ENCODE measurements at places on chromosomes 11 and 22.

DNA sequence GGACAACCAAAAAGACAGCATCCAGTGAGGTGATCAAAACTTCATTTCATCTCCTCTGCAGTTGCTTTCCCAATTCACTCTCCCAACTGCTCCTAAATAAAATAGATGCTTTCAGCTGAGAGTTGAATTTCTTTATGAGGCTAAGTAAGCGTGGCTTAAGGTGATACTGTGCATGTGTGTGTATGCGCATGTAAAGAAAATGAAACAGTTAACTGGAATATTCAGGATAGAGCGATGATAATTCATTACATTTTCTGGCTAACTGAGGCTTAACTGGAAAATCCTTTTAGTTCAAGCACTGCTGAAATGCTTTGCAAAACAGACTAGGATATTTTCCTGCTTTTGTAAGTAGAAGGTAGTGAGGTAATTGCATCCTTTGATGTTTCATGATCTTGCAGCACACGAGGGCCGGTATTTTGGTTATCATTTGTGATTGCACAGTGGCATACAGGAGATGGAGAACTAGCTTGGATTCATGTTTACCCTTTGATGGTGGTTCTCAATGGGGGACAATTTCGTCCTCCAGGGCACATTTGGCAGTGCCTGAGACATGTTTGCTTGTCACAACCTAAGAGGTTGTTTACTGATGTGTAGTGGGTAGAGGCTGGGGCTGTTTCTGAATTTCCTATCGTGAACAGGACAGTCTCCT is 71.2 kb downstream of the ZBTB16 start:
- DNase-seq: no peak

DNA sequence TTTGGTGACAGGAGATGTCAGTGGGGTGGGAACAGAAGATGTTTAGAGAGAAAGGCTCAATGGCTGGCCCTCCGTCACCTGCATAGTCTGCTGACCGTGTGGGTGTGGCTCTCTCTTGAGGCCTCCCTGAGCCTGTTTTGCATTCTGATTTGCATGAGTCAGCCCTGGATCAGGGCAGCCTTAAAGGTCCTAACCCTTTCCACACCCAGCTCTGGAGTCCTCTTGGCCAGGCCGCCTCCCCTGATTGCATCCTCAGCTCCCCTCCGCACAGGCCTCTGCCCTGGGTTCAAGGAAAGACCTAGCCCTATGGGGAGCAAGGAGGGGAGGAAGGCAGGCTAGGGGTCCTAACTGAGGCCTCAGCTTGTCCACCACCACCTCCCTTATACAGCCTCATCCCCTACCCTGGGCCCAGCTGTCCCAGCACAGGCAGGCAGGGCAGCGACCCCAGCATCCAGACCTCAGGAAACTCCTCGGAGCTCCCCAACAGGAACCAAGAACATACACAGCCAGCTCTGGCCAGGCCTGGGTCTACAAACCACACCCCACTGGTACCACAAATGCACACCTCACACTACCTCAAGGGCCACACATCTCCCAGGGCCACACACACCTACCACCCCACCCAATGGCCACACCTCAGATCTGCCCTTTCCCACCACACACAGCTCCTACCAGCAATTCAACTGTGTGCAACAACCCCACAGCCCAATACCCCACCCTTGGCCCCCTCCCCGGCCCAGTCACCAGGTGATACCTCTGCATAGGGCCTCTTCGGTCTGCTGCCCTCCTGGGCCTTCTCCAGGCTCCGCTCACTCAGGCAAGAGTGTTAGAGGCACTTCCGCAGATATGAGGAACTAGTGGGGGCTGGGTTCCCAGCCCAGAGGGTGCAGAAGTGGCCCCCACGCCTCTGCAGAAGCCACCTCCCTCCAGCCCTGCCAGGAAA is 13.7 kb downstream of the ARAP1 start:
- DNase-seq: peak; percentile 73

GRCh38 chr11:44671234-44671633 is 55.5 kb upstream of the TSPAN18 start:
- DNase-seq: no peak

- DNase-seq: peak; percentile 77
Measured at GRCh38 chr11:65384301-65384889, 1.9 kb upstream of the SLC25A45 start.

GRCh38 chr22:48587236-48587865 is 1240.3 kb downstream of the BRD1 start:
- DNase-seq: no peak

GRCh38 chr22:29014773-29015172 is 46.9 kb downstream of the C22orf31 start:
- DNase-seq: no peak

- DNase-seq: no peak
Measured at GRCh38 chr22:25896098-25896497, 154.1 kb downstream of the MYO18B start.

DNA sequence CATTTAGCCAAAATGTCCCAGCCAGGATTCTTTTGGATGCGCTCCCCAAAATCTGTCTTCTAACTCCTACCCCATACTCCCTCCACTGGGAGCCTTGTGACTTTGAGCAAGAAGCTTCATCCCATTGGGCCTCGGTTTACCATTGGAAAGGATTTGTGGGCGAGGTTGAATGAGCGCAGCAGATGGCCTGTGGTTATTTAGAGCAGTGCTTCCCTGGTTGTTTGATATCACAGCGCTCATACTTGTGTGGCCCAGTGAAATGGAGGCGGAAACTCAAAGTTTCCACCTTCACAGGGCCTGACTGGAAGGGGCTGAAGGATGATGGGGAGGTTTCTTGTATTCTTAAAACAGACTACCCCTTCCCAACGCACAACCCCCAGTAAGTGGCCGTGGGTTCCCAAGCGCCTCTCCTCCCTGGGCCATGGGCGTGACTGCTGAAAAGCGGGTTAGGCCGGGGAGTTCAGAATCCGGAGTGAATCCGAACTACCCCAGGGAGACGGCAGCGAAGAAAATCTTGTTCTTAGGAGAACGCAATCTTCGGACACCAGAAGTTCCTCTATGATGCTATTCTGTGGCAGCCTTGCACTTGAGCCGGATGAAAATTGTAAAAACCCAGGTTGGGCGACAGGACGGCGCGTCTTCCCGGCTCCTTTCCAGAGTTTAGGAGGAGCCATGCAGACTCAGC is 1.2 kb upstream of the ATF4 start:
- DNase-seq: no peak

- DNase-seq: no peak
Measured at GRCh38 chr11:118147502-118147901, 5.1 kb downstream of the SCN4B start.

DNA sequence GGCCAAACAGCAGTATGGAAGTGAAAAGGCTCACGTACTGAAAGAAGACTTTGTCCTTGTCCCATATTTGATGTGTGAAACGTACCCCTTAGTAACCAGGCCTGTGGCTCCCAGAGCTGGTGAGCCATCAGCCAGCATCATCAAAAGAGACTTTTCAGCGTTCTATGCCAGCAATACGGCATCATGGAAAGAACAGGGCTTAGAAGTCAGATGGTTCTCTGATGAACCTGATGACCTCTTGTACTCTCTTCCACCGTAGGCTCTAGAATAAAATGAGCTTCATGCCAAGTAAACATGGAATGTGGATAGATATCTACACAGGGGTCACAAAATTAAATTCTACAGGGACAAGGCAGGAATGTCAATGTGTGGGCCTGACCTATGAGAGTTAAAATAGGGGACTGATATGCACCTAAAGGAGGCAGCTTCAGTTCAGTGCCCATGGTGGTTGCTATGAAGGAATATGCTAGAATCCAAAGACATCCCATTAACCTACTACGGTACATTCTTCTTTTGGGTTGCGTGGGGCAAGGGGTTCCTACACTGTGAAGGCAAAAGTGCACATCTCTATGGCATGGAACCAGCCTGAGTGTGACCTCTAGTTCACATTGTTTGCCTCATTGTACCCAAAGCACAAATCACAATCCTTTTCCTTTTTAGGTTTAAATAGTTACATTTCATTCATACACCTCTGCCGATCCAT is 130.6 kb downstream of the ETS1 start:
- no peak for DNase-seq

GRCh38 chr11:104873252-104873651 is 25.0 kb downstream of the CASP12 start:
- no peak for DNase-seq

DNA sequence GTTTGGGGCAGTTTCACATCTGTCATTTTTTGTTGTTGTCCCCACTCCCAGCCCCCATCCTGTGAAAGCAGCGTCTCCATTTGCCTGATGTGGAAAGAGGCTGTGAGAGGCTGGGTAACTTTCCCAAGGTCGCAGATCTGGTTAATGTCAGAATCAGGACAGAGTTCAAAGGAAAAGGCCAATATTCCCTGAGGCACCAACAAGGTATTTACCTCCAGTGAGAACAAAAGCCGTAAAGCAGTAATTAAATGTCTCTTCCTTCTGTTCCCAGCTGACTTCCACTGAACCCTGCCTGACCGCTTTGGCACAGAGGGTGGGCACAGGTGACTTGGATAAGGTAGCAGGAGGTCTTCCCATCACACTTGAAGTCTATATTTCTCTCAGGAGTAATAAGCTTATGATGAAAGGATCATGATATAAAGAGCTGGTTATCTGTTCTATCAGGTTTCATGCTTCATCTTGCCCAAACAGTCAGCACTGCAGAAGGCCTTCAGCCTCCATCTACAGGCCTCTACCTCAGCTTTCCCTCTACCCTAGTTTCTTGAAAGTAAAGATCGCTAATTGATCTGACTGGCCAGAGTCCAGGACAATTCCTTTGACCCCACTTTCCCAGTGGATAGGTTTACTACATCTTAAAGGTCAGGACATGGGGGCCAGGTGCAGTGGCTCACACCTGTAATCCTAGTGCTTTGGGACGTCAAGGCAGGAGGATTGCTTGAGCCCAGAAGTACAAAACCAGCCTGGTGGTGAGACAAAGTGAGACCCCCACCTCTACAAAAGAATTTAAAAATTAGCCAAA is 9.4 kb downstream of the C11orf91 start:
- peak; percentile 86 for DNase-seq

GRCh38 chr22:23652286-23652685 is 20.2 kb upstream of the DRICH1 start:
- no peak for DNase-seq

- DNase-seq: peak; percentile 74
Measured at GRCh38 chr11:70243912-70244652, 26.4 kb upstream of the PPFIA1 start.

GRCh38 chr11:113398669-113399430 is 11.3 kb downstream of the ANKK1 start:
- no peak for DNase-seq

- no peak for DNase-seq
Measured at GRCh38 chr11:79358258-79358657, 82.6 kb downstream of the TENM4 start.

DNA sequence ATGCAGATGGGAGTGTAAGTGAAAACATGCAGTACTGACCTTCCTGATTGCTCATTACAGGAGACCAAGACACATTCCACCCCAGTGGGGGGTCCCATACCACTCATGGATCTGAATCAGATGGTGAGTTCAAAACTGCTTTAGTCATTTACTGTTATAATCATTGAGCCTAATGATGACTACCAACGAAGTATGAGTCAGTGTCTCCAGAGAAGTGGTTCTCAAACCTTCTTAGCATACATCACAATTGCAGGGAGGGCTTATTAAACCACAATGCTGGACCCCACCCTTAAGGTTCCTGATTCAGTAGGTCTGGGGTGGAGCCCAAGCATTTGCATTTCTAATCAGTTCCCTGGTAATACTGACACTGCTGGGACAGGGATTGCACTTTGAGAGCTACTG is 75.8 kb downstream of the CD44 start:
- DNase-seq: peak; percentile 99

DNA sequence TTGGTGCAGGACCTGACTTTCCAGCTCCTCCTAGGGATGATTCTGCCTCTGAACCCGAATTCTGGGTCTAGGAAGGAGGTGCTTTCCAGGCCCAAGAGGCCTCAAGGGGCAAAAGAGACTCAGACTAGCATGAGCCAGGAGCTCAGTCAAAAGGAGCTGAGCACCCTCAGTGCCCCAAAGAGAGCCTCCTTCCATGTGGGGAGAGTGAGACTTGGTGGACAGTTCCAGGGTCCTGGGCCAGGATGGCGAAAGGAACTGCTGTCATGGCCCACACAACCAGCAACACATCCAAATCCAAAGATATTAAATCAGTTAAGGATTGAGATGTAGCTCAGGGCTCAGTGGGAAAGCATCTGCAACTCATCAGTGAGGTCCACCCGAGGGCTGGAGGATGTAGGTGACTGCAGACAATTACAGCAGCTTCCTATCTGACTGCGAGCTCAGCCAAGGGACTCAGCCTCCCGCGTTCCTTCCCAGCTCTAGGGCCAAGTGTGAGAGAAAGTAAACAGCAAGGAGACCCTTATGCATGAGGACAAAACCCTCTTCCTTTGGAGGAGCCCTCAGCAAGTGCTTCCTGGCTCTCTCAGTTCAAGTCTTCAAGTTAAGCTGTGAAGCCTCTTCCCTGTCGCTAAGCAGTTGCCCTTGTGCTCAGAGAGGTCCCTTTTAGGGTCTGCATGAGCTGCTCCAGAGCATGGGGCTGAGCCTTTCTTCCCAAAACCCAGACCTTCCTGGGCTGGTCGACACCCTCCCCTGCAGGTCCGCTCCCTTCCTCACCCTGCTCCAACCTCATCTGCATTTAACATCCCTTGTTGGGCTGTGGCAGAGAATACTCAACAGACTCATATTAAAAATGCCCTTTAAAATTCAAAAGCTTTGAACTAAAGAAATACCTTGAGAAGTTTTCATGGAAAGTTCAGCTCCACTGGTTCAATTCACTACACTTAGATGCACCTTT is 35.8 kb downstream of the C11orf58 start:
- no peak for DNase-seq

GRCh38 chr22:35587896-35588295 is 29.2 kb downstream of the MB start:
- DNase-seq: no peak

DNA sequence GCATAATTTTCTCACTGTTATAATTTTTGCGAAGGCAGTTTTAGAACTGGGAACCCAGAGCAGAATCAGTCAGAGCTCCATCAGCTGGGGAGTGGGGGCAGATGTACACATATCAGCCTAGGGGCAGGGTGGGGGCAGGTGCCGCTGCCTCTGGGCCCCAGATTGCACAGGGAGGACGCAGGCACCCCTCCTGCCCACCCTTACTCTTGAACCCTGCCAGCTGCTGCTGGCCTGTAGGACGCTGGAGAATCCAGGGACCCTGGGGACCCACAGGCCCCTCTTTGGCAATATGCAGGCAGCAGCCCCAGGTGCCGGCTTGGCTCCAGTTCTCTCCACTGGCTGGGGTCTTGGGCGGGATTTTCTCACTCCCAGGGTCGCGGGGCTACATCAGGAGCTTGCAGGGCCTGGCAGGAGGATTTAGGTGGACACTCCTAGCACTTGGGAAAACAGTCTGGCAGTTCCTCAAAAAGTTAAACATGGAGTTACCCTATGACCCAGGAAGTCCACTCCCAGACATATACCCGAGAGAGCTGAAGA is 8.8 kb upstream of the CAPN5 start:
- no peak for DNase-seq
